ENCODE measurements at places on chromosomes 3 and 15.

- no peak for DNase-seq
These were observed 31.9 kb downstream of the NCK1 start for GRCh38 chr3:136893848-136894443.

DNA sequence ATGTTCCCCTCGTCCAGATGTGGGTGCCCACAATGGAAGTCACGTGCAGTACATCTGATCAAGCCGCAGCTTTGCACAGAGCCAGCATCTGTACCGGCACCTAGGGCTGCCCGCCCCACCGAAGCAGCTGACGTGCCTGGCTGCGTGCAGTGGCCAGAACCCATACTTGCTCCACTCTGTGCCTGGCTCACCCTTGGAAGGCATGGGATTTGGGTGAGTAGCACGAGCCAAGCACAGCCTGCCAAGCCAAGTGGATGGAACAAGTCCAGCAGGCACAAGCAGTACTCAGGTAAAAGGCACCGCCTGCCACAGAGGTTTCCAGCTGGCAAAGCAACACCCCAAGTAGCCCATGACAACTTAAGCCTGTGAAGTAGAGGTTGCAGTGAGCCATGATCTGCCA, 261.3 kb downstream of the TBC1D5 start:
- no peak for DNase-seq

- DNase-seq = no peak
These were observed 10.3 kb downstream of the MAN2C1 start for GRCh38 chr15:75357976-75358673.

DNA sequence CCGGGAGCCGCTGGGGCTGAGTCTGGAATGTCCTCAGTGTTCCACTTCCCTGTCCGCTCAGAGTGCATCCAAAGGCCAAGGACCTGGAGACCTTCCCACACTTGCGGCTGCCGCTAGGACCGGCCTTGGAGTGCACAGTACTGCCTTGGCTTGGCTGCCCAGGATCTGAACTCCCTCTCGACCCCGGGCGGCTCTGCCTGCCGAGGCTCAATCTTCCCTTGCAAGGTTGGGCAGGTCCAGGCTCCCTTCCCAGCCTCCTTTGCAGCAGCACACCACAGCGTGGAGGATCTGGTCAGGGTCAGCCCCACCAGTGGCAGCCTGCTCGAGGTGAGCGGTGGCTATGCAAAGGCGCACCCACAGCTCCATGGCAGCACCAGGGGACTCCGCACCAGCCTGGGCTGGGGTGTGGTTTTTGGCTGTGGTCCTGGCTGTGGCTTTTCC, 69.2 kb downstream of the PLXNA1 start:
- DNase-seq = no peak

GRCh38 chr15:94576889-94577533, 345.6 kb downstream of the MCTP2 start:
- DNase-seq = peak; percentile 14

DNA sequence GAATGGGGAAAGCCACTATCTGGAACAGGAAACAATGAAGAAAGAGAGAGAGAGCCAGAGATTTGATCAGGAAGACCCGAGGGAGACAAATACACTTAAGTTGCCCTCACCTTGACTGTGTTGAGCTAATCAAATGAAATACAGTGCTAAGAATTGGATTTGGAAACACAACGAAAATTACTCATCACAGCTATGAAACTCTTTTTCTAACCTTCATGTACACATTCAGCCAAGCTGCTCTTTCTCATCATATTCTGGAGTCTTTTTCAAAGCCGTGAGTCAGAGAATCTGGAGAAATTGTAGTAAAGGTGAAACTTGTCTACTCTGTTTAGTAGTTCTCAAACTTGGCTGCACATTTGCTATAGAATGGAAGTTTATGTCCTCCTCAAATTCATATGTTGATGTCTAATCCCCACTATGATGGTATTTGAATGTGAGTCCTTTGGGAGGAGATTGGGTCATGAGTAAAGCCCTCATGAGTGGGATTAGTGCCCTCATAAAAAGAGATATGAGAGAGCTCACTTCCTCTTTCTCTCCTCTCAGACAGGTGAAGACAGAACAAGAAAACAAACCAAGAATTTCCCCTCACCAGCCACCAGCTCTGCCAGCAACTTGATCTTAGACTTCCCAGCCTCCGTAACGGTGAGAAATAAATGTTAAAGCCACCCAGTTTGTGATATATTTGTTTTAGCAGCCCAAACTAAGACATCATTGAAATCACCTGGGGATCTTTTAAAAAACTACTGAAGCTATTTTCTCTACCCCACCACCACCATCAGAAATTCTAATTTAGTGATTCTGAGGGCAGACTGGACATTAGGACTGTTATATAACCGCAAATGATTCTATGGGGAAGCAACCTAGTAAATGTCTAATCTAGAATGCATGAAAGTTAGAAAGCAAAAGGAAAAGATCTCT, 143.6 kb upstream of the GRM7 start:
- DNase-seq = no peak

GRCh38 chr3:11570789-11571495, 72.8 kb downstream of the VGLL4 start:
- no peak for DNase-seq

DNA sequence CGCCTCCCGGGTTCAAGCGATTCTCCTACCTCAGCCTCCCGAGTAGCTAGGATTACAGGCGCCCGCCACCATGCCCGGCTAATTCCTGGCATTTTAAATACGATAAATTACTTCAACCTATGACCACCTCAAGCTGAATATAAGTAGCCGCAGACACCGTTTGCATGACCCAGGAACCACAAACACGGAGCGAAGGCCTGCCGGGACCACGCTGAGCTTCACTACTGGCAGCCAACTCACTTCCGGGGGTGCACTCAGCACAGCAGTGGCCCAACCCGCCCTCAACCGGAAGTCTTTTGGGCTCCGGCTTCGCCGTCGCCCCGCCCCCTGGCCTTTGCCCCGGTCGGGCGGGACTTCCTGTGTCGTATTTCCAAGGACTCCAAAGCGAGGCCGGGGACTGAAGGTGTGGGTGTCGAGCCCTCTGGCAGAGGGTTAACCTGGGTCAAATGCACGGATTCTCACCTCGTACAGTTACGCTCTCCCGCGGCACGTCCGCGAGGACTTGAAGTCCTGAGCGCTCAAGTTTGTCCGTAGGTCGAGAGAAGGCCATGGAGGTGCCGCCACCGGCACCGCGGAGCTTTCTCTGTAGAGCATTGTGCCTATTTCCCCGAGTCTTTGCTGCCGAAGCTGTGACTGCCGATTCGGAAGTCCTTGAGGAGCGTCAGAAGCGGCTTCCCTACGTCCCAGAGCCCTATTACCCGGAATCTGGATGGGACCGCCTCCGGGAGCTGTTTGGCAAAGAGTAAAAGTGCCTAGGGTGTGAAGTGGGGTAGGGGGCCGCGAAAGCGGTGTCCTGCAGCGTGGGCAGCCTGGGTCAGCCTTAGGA, at the start of gene TIMMDC1:
Gene TIMMDC1, plus strand, starts transcription at position 362 of the 826 bp plus-strand sequence. Its CDS starts 187 bp downstream, at position 549.
- peak; percentile 98 for DNase-seq

DNA sequence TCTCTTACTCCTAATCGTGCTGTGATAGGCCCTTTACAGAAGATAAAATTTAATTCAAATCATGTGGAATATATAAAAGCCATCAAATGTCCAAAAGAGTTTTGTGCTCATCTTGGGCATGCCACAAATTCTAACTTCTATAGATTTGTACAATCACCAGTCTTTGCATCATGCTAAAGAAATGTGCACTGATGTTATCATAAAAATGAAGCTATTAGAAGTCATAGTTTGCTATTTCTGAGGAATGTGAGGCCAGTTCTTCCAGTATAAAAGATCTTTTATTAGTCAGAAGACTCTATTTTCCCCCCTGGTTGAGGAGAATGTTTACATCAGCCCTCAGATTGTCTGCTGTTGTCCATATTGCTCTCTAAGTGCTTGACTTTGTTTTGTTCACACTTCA, 2.1 kb upstream of the ANXA2 start:
- no peak for DNase-seq

- no peak for DNase-seq
These were observed 20.5 kb upstream of the FRMD5 start for GRCh38 chr15:44215594-44215993.

GRCh38 chr3:115853104-115853503, 229.8 kb downstream of the GAP43 start:
- DNase-seq = no peak

DNA sequence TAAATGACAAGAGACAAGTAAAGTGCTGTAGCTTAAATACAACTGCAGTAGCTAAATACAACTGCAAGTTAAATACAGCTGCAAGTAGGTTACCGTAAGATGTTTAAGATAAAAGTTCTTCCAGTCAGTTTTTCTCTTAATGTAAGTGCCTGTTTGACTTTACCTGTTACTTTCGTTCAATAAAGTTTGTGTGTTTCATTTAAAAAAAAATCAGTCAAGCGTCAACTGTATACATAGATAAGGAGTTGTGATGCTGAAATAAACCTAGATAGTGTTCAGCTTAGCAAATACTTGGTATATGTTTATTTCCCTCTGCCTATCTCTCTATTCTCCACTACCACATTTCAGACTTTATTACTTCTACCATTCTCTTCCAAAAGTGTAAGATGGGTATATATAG, 221.2 kb downstream of the NR2F2 start:
- no peak for DNase-seq

GRCh38 chr15:55289746-55290527, at the start of gene RAB27A:
RAB27A (minus strand) TSS chr15:55289813; CDS start chr15:55234934, 54,879 bp downstream.
- DNase-seq = peak; percentile 84

- DNase-seq = no peak
These were observed 33.5 kb downstream of the FAM174B start for GRCh38 chr15:92621972-92622533.

DNA sequence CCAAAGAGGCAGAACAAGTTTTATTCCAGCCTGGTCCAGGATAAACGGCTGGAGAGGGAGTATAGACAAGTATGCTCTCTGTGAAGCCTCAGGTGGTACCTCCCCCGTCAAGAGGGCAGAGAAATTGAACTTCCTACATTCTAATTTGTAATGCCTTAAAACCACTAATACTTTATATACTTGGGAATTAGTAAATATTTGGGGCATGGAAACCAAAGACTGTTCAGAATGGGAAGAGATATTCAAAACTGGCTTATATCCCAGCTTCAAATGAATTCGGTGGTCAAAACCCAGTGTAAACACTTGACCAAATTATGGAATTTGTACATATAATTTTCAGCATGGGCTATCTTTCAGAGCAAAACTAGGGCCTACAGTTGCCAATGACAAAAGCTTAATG, 122.6 kb downstream of the FBN1 start:
- no peak for DNase-seq

DNA sequence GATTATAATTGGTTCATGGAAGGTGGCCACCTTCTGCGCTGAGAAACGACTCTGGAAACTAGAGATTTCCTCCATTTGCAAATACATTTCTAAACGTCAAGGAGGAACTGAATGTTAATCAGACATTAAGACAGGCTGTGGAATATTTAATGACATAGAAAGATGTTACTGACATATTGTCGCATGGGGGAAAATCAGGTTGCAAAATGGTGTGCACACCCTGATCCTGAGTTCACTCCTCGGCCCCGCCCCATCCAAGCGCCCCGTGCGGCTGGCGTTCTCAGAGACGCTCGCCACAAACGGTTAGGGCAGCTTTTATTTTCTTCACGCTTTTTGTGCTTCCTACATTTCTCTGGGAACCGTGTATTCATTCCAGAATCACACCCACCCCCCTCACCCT, 10.7 kb downstream of the H1-8 start:
- DNase-seq = no peak

- no peak for DNase-seq
These were observed 47.6 kb upstream of the POMGNT2 start for GRCh38 chr3:43153216-43154083.

- DNase-seq = no peak
These were observed 2.6 kb upstream of the TBC1D2B start for GRCh38 chr15:78080088-78080460.

DNA sequence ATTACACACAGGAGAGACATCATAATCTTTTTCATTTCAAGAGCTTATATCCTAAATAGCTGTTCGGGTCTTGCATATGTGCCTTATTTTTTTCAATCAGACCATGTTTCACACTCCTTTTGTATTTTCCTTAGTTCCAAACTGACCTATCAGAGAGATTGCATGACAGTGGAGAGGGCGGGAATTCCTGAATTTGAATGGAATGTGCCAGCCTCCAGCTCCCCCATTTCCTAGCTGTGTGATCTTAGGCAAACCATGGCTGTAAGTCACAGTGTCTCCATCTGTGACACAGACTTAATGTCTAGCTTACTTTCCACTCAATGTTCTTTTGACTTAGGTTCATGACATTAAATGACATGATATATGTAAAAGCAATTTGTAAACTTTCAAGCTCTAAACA, 62.0 kb upstream of the CSTA start:
- no peak for DNase-seq

- no peak for DNase-seq
These were observed 73.1 kb upstream of the SLCO3A1 start for GRCh38 chr15:91780387-91780786.

DNA sequence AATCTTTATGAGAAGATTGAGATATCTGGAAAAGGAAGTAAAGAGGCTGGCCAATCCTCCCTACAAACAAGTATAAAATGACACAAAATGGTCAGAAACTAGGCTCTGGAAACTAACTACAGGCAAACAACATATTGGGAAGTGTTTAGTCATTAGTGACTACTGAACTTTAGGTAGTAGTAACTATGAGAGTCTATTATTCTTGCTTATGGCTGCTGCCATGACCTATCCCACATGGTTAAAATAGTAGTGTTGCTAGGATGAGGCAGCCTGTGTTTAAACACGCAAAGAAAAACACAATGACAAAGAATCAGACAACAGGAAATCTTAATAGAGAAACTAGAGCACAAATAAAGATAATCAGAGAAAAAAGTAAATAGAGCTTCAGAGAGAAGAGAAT, 67.9 kb downstream of the RFX7 start:
- DNase-seq = no peak

- DNase-seq = no peak
These were observed 34.4 kb upstream of the PTPRG start for GRCh38 chr3:61527011-61527410.

GRCh38 chr15:83960192-83960829, 275.3 kb upstream of the GOLGA6L4 start:
- no peak for DNase-seq

GRCh38 chr15:88098361-88098760, 158.2 kb downstream of the NTRK3 start:
- no peak for DNase-seq

DNA sequence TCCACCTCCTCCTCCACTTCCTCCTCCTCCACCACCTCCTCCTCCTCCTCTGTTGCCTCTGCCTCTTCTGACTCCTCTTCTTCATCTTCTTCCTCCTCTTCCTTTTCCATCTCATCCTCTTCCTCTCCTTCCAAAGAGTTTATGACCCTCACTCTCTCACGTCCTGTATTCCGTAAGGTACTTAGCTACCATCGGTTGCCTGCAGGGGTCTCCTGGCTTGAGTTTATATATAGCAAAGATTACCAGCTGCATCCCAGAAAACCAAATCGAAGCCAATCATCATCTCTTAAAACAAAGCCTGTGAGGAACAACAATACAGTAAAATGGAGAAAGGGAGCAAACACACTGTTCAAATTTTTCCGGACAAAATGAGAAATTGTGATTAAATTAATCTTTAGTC, 317.4 kb downstream of the C3orf38 start:
- no peak for DNase-seq
